ENCODE measurements at places on chromosomes 5 and 9.
A peak's percentile ranks its signal among the peaks of the same experiment; 100 is the strongest.

DNA sequence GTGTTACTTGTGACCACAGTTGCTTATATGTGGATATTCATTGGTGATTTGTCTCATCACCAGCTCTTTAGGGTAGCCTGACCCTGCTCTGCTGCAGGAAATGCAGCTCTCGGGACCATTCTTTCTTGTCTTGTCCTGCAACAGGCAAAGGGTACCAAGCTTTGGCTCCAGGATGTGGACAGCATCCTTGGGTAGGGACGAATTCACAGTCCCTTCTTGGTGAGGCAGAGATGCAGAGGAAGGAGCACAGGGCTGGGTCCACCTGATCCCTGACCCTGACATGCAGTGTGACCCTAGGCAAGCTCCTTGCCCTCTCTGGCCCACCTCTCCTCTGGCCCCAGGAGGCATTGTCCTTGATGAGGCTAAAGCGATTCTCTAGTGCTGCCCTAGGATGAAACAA, 37.0 kb upstream of the SYNPO start:
- no peak for DNase-seq

- no peak for DNase-seq
Measured at GRCh38 chr9:90839183-90839728, 37.6 kb downstream of the SYK start.

- DNase-seq = no peak
Measured at GRCh38 chr5:178762391-178762790, 31.9 kb upstream of the ZNF354A start.

DNA sequence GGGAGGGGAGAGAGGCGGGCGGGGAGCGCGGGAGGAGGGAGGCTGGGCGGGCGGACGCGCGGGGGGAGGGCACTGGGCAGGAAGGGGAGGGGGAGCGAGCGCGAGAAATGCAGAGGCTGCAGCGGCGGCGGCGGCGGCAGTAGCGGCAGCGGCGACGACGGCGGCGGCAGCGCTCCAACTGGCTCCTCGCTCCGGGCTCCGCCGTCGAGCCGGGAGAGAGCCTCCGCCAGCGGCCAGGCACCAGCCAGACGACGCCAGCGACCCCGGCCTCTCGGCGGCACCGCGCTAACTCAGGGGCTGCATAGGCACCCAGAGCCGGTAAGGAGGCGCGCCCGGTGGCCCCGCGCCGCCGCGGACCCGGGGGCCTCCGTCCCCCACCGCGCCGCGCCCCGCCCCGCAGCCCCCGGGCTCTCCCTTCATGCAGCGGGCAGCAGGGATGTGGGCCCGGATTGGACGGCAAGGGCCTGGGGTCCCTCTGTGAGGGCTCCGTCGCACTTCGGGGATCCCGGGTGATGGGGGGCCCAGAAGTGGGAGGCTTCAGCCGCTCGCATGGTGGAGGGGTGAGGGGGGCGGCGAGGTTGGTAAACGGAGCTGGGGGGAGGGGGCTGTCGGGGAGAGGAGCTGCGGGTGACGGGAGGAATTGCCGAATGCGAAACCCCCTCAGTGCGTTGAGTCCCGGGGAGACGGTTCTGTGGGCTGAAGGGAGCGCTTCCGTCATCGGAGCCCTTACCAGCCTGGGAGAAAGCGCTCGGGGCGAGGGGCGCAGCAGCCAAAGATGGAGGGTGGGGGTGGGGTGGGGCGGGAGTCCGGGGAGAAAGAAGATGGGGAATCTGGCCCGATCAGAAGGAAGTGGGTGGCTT, at the start of gene BASP1:
Gene BASP1 (plus strand): TSS at position 139 of the 860 bp plus-strand sequence. CDS start 57,586 bp downstream, outside the sequence.
- peak; percentile 74 for DNase-seq

DNA sequence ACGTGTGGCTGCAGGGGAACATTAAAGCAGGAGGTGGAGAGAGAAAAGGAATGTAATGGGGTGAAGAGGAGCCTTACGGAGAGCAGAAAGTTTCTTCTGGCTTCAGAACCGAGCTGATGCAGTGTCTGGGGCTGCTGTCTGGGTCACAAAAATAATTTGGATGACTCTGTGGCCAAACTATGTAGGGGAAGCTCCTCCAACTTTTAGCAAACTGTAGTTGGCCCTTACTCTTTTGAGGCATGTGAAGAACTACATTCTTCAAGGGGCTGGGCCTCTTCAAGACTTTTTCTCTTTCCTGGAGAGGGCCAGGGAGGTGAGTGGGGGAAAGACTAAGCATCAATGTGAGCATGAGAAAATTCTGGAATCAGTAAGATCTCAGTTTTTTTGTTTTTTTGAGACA, 31.9 kb upstream of the SPARC start:
- DNase-seq = no peak

GRCh38 chr5:154654486-154655371, 100.4 kb upstream of the LARP1 start:
- no peak for DNase-seq

- peak; percentile 68 for DNase-seq
Measured at GRCh38 chr5:137296213-137296781, 202.8 kb downstream of the SPOCK1 start.

- no peak for DNase-seq
Measured at GRCh38 chr5:32837211-32837610, 126.1 kb downstream of the NPR3 start.

- DNase-seq = no peak
Measured at GRCh38 chr5:97842687-97843086, 659.6 kb upstream of the RIOK2 start.
